ENCODE measurements at places on chromosomes 16 and 17.
A peak's percentile ranks its signal among the peaks of the same experiment; 100 is the strongest.

- no peak for DNase-seq
Observed at GRCh38 chr16:89697161-89697615, 4.3 kb downstream of the SPATA2L start.

GRCh38 chr17:28338056-28338768, 2.7 kb downstream of the TNFAIP1 start:
- peak; percentile 30 for DNase-seq

DNA sequence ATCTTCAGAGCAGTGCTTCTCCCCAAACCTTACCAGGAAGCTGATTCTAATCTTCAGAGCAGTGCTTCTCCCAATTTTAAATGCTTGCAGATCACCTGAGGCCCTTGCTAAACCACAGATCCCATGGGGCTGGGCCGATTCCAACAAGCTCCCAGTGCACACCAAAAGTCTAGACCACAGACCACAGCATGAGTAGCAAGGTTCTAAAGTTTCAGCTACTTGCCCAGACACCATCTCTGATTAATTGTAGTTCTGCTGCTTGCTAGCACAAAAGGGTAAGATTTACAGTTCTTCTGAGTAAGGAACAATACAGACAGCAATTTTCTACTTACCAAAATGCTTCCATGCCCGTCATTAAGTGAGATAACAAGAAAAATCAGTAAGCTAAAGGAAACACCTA, 12.2 kb downstream of the CLEC3A start:
- peak; percentile 40 for DNase-seq

DNA sequence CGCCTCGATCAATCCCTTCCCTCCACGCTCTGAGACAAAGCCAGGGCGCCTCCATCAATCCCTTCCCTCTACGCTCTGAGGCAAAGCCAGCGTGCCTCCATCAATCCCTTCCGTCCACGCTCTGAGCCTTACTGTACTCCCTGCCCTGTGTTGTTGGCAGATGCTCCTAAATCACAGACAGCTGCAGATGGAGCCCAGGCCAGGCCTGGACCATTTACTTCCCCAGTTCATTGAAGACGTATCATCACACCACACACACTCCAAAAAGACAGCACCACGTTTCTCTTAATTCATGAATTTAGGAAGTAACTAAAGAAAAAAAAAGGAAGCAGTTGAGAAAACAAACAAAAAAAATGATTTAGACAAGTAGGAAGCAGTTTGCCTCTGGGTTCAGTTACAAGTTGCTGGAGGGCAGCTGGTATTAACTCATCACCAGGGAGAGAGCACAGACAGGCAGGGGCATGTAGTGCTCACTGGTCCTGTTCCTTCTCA, 7.4 kb upstream of the CD300LD start:
- peak; percentile 59 for DNase-seq

DNA sequence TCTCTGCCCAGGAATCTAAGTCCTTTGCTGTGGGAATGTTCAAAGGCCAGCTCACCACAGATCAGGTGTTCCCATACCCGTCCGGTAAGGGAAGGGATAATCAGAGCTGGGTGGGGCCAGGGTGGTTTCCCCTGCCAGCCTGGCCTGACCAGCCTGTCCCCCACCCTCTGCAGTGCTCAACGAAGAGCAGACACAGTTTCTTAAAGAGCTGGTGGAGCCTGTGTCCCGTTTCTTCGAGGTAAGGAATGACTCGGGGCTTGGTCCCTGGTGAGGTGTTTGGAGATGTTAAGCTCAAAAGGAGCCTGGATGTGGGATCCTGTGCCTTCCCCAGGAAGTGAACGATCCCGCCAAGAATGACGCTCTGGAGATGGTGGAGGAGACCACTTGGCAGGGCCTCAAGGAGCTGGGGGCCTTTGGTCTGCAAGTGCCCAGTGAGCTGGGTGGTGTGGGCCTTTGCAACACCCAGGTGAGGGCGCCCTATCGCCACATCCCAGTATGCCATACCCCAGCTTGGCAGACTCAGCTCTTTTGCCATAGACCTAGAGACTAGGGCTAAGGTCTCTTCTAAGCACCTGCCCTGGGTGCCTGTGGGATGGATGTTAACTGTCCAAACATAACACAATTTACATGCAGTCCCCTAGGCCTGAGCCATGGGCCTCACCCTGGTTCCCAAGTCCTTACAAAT, 997 bp downstream of the ACADVL start:
- no peak for DNase-seq

GRCh38 chr16:64773184-64773583, 348.7 kb downstream of the CDH11 start:
- no peak for DNase-seq

- DNase-seq = no peak
Observed at GRCh38 chr17:8577868-8578267, 52.7 kb downstream of the MYH10 start.

DNA sequence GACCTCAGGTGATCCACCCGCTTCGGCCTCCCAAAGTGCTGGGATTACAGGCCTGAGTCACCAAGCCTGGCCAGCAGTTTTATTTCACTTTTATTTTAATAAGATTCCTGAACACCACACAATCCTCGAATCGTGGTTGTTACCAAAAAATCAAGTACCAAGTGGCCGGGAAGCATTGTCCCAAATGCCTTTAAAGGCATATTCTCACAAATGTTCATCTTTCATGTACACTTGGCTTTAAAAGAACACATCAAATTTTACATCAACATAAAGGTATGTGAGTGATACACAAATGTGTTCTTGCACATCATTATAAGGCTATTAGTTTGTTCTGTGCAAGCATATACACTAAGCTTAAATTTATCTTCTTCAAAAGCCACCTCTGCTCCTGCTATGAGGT, 8.1 kb upstream of the MYH11 start:
- DNase-seq = no peak

DNA sequence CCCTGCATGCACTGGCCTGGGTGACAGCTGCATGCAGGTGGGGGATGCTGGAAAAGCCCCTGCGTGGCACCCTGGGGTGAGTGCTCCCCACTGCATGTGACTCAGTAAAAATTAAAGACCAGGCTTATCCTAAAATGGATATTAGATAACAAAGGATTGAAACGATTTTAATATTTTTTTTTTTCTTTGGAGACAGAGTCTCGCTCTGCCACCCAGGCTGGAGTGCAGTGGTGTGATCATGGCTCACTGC, 334.9 kb downstream of the C16orf95 start:
- no peak for DNase-seq

DNA sequence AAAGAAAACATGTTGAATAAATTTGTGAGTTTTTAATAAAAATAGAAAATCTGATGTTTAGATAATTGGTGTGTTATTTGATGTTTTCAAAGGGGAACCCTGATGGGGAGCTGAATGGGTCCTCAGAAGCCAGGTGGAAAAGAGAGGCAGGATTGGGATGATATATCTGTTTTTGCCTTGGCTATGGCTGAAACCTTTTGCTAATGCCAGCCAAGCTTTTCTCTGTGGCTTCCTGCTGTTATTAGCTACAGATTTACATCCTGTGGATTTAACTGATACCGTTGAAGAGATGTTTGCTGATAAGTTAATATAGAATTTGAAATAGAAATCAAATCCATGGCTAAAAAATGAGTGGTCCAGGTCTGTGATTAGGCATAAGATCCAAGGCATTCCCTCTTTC, 4.2 kb upstream of the AATF start:
- no peak for DNase-seq

GRCh38 chr17:67679225-67679624, 38.5 kb upstream of the NOL11 start:
- no peak for DNase-seq

- DNase-seq = no peak
Observed at GRCh38 chr16:18797746-18798145, 3.6 kb downstream of the ARL6IP1 start.

DNA sequence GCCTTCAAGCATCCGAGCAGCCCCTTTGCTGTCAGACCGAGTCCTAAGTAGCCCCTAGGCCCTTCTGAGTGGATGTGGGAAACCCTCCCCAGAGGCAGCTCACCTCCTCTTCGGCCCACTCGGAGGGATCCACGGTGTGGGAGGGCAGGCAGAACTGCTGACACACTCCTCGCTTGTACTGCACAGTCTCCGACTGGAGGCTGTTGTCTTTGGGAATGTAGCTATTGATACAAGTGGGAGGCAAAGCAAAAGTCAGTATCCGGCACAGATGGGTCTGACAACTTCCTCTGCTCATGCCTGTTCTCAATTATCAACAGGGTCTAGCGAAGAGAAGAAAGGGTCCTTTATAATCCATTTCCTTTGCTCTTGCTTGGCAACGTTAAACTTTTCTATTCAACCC, 25.9 kb upstream of the FOXJ1 start:
- no peak for DNase-seq

DNA sequence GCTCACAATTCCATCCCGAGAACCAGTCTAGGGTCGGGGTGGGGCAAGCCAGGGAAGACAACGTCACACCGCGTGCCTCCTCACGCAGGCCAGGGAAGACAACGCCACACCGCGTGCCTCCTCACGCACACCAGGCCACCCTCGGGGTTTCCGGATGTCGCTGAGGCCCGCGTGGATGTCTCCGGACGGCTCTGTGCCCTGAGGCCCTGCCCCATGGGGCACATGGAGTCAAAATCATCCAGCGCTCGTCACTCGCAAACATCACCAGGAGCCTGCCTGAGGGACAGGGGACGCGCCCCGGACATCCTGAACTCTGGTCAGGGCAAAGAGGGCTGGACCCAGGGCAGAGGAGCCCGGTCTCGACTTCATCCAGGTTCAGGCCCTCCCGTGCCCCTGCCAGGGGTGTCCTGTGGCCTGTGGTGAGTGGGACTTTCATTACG, 3.7 kb downstream of the TMEM204 start:
- DNase-seq = no peak

GRCh38 chr17:14198575-14198974, 38.1 kb downstream of the CDRT15 start:
- DNase-seq = no peak

DNA sequence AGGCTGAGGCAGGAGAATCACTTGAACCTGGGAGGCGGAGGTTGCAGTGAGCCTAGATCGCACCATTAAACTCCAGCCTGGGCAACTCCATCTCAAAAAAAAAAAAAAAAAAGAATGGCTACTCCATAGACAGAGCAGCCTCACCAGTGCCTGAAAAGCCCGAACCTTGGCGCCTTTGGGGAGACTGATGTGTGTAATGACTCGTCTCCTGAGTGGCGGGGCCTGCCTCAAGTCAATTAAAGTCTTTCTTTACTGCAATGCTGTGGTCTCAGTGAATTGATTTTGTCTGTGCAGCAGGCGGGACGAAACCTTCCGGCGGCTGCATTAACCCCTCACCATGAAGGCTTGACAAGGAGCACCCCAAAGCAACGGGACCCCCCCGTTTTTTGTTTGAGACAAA, 3.5 kb upstream of the UQCC4 start:
- no peak for DNase-seq

DNA sequence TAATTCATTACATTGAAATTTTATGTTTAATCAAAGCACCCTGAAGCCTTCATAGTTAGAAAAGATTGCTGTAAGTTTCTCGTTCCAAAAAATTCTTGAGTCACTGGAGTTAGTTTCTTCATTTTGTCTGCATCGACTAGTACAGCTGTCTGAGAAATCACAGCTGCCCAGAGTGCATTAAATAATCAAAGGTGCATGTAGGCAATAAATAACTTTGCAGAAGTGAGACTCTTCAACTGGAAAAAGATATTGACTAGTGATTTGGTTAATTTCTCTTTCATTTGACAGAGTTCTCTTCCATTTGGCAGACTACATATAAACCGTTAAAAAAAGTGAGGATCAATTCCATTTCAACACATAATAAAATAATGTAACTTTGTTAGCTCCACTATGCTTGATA, 234.0 kb downstream of the CNTNAP4 start:
- no peak for DNase-seq

- DNase-seq = no peak
Observed at GRCh38 chr16:30977502-30977901, 7.5 kb upstream of the HSD3B7 start.

DNA sequence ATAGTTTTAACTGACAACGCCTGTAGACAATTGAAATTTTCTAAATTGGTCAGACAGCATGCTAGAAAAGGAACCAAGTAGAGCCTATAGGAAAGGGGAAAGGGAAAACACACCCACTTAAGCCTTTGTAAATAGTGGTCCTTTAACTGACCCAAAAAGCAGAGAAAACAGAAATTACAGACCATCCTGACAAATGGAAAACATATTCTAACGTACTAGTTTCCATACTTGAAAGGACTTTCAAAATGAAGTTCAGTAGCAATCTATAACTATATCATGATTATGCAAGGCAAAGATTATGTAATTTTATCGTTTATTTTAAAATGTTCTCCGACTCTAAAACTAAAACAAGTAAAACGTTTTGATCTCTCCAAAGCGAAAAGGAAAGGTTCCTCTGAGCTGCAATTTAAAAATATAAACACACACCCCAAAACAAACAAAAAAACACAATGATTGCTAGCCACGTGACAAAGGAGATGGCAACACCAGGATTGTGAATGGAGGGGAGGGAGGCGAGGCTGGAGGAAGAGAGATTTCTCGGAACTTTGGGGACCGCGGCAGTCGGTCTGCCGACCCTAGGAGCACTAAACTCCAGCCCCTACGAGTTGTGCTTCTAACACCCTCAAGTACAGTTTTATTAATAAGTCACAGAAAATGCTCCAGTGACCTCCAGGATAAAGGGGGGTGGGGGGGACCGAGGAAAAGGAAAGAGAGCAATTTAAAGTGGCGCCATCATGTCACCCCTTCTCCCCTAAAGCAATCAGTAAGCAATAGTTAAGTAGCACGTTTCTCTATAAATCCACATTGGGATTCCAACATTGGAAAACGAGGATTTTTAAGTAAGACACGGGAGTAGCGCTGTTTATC, 1.7 kb downstream of the KANSL1 start:
- no peak for DNase-seq

- DNase-seq = no peak
Observed at GRCh38 chr17:42698736-42699414, 16.5 kb downstream of the CNTNAP1 start.

DNA sequence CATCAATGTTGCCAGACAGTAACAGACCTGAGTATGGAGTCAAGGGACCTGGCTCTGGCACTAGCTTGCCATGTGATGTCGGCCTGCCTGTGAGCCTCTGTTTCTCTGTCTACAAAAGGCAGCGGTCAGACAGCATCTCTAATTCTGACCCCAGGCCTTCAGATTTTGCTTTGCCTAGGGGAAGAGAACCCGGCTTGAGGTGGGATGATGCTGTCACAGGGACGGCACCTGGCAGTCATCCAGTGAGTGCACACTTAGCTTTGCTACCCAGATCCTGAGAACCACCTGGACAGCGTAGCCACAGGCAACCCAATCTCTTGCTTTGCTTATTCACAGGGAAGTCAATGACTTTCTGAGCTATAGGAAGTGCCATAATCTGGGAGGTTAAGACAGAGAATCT, 135.2 kb upstream of the SALL1 start:
- DNase-seq = no peak

GRCh38 chr16:13005721-13006247, 104.4 kb downstream of the SHISA9 start:
- no peak for DNase-seq

DNA sequence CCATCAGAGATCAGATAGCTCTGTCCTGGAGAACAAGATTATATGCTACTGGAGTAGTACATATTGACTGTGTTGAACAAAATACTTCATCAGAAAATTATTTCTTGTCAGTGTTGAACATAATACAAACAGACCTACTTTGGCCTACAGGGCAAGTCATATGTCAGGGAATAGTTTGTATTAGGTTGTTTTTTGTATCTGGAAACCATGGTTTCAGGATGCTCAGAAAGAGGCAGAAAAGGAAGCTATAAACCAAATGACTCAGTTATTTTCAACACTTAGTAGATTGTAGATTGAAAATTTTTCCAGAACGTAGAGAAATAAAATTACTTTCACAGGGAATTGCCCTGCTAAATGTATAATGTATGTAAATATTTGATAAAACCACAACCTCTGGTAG, 198.4 kb downstream of the CYB561 start:
- no peak for DNase-seq
